ENCODE measurements at places on chromosomes 16 and 17.

DNA sequence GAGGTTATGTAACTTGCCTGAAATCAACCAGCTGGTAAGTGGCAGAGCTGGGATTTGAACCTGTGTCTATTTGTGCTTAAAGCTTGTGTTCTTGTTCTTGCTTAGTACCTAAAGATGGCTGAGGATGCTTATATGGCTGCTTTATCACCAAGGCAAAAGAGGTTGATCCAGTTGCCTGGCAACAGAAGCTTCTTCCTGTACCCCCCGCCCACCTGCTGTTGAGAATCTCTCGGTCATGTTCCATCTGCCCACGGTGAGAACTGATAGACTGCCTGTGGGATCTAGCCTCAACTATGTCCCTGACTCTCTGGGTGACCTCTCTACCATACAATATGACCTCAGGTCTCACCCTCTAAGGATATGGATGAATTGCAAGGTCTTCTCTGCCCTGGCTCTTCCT, 60.7 kb downstream of the ABCC6 start:
- DNase-seq: no peak

DNA sequence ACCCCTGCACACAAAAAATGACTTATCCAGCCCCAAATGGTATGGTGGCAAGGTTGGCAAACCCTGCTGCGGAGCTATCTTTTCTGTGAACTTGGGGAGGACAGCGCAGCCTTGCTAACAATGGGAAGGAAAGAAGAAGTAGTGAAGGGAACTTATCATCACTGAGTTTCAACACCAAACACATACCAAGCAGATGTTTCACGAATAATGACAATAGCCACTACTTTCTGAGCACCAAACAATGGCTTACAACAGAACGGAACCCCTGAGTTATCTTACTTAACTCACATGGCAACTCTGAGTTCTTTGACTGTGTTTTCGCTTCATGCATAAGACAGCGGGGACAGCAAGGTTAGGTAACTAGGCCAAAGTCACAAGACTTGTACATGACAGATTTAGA, 148.9 kb downstream of the XYLT1 start:
- no peak for DNase-seq

DNA sequence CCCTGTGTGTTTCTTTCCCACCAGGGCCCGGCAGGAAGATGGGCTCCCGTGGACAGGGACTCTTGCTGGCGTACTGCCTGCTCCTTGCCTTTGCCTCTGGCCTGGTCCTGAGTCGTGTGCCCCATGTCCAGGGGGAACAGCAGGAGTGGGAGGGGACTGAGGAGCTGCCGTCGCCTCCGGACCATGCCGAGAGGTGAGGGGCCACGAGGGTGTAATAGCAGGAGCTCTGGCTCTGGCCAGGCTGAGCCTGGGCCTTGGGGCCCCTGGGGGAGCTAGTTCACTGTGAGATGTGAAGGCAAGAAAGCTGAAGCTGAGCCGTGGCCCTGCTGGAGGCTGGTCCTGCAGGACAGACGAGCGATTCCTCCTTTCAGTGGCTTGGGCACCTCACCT, 20.0 kb downstream of the C1QTNF1 start:
- DNase-seq: no peak

DNA sequence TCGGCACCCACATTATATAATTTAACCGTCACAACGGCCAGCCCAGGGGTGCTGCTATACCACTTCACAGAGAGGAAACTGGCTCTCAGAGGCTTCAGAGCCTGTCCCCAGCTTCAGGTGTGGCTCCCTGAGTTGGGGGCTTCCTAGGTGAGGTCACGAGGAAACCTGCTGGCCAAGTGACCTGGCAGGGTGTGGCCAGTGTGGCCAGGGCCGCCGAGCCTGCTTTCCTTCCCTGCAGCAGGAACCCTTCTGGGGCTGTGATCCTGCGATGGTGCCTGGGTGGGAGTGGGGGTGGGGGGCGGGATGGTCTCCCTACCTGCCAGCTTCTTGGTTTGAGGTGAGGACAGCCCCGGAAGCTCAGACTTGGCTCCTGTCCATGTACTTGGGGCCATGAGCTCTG, 39.9 kb downstream of the ADCY7 start:
- DNase-seq: no peak

DNA sequence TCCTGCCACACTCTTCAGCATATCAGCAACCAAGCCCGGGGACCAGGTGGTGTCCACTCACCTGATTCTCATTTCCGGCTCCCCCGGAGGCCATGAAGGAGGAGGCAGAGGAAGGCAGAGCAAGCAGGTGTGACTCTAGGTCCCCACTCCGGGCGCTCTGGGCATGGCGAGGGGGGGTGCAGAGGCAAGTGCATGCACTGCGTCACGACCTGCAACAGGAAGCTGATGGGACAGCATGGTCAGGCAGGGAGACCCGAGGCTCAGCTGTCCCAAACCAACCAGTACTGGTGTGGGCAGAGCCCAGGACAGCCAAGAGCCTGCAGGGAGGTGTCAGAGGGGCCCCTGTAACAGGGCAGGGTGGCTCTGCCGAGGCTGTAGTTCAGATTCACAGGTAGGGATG, 2.1 kb upstream of the ENGASE start:
- DNase-seq: no peak

DNA sequence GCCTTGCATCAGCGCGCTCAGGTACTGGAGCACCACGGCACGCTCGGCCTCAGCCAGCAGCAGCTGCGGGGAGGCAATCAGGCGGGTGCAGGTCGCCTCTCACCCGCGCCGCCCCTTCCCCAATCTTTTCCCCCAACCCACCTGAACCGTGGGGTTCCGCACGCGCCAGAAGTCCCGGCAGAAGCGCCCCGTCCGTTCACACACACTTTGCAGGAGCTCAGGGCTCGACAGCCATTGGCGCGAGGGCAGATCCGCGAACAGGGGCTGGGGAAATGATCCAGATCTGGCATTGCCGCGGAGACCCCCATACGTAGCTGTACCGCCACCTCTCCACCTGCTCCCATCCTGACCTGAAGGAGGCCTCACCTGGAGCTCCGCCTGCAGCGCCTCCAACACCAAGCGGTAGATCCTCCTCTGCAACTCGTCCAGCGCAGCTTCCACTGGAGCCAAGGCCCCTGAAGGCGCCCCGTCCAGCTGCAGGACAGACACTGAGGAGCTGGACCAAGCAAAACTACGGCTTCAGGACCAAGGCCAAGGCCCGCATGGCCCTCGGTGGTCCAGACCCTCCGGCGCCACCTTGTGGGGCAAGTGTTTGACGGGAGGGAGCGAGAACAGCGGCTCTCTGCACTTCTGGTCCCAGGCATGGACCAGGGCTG, 1.4 kb upstream of the MATCAP1 start:
- peak; percentile 59 for DNase-seq

DNA sequence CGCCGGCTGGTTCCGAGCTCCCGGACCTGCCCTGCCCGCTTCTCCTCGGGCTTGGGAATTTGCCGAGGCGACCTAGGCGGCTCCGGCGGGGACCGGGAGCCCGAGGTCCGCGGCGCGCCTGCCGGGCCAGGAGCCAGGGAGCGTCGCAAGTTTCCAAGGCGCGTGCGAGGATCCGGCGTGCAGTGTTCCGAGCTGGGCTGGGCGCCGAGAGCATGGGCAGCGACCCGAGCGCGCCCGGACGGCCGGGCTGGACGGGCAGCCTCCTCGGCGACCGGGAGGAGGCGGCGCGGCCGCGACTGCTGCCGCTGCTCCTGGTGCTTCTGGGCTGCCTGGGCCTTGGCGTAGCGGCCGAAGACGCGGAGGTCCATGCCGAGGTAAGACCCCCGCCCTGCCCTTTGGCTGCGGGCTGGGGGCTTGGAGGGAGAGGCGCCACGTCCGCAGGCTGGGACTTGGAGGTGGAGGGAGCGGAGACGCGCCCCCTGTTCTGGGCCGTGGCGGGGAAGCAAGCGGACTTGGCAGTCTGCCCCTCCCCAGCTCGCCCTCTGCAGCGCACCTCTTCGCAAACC, 668 bp downstream of the MMP15 start:
- DNase-seq: no peak

GRCh38 chr16:11418506-11418905, 73.2 kb downstream of the RMI2 start:
- DNase-seq: no peak

GRCh38 chr17:304461-304860, 48.1 kb downstream of the RPH3AL start:
- no peak for DNase-seq

- no peak for DNase-seq
Observed at GRCh38 chr17:42342242-42343008, 45.8 kb downstream of the STAT3 start.

- DNase-seq: no peak
Observed at GRCh38 chr17:40251576-40251975, 32.5 kb downstream of the WIPF2 start.

GRCh38 chr17:60790205-60790604, 112.6 kb downstream of the BCAS3 start:
- no peak for DNase-seq
